ENCODE measurements at places on chromosomes 1 and 21.

- no peak for DNase-seq
Observed at GRCh38 chr1:65420590-65421350, at the start of the genes LEPR and LEPROT. Gene LEPR, plus strand, starts transcription at chr1:65420668. Its CDS starts 144,898 bp downstream, at chr1:65565566. Gene LEPROT, plus strand, starts transcription at chr1:65420668. Its CDS starts 57 bp downstream, at chr1:65420725.

DNA sequence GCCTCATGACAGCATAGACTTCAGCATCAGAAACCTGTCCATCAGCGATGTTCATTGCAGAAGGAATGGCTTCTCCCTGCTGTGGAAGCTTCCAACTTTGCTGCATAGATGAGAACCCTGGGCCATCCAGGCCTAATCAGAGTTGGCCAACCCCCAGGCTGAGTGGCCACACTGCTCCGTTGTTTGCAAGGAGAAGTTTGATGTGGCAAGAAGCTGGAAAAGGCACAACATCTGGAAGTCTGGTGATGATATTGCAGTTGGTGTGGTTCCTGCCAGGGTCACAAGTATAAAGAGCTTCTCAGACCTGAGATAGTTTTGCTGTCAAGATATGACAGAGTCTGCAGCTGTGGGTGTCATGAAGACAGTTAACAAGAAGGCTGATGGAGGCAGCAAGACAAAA lies 41.2 kb downstream of the RHOU start:
- DNase-seq = no peak

DNA sequence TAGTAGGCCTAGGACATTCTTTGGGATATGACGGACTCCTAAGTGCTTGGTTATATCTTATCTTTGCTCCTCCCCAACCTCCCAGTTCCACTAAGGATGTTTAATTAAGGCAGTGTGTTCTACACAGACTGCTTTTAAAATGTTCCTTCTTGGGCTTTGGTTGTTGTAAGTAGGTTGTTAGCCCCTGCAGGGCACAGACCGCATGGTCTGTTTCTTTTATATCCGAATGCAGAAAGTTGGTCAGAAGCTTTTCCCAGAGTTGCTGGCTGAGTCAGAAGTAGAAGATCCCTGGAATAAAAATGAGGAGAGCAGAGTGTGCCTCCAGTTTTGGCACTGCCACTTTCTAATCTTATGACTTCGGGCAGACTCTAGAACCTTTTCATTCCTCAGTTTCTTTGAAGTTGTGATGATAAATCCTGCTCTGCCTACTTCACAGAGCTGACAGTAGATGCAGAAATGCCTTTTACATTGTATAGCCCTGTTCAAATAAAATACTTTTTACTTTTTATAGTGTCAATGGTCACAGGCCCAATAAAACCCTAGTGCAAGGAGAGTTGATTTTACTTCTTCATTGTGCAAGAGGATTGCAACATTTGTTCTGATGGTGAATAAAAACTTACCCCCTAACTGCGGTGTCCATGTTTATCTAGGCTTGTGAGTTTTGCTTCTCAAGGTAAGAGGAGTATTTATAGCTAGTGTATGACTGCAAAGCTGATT lies 18.4 kb downstream of the FMN2 start:
- no peak for DNase-seq

- no peak for DNase-seq
Observed at GRCh38 chr21:42518215-42518614, 4.6 kb downstream of the SLC37A1 start.

- no peak for DNase-seq
Observed at GRCh38 chr1:41618066-41618825, 133.8 kb upstream of the EDN2 start.

DNA sequence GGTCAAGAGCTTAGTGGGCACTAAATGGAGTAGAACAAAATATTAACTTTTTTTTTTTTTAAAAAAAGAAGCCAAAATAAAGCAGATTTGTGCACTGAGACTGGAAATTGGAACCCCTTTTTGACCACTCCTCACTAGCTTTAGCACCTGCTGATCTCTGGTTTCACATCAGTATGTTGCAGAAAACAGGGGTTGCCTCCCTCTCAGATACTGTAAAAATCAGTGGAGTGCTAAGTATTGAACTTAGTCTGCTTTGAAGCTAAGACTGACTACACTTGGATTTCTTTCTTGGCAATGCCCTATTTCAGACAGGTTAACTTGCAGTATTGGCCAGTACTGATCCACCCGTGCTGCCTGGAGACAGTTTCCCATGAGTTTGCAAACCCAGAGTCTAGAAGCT lies 2.7 kb upstream of the KIAA0040 start:
- DNase-seq = no peak

- no peak for DNase-seq
Observed at GRCh38 chr1:220529521-220530020, 1.6 kb downstream of the MARK1 start.

DNA sequence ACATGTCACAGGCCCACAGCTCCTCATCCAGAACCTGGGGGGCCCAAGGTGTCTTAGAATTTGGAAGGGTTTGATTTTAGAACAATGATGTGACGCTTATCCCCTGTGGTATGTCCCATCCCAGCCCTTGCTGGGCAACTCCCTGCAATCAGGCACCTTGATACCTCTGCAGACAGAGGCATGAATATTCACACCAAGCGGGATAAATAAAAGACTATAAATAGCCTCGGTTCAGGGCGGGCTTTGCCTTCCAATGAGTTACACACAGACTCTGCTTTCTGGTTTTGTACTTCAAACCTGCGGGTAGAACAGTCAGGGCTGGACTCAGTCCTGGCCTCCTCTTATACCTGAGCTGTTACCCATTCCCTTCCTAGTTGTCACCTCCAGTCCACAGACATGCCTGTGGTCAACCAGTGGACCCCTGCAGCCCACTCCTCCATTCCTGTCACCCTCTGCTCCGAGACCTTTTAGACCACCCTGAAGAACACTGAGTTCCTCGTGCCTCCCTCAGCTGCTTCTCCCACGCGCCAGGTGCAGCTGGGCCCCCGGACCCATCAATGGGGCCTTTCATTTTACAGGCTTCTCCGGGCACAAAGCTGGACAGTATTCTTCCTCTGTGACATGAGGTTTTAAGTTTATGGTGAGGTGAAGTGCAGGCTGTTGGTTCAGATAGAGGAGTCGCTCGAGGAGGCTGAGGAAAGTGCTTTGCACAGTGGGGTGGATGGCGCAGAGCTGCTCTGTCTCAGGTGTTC lies 120.1 kb upstream of the TNR start:
- DNase-seq = no peak

GRCh38 chr1:14923727-14924452 lies 229.7 kb upstream of the TMEM51 start:
- DNase-seq = peak; percentile 61

DNA sequence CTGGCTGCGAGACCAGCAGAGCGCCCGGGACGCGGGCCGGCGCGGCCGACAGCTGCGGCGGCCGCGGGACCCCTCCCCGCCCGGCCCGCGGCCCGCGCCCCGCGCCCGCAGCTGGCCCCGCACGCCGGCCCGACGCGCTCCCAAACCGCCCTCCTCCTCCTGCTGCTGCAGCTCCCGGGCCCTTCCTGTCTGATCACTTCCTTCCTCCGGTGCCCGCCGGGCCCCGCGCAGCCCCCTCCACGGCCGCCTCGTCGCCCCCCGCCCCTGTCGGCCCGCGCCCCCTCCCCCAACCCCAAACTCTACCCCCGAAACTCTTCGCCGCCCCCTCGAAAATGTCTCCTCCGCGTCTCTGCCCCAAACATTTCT lies 594 bp downstream of the LUZP1 start:
- no peak for DNase-seq

DNA sequence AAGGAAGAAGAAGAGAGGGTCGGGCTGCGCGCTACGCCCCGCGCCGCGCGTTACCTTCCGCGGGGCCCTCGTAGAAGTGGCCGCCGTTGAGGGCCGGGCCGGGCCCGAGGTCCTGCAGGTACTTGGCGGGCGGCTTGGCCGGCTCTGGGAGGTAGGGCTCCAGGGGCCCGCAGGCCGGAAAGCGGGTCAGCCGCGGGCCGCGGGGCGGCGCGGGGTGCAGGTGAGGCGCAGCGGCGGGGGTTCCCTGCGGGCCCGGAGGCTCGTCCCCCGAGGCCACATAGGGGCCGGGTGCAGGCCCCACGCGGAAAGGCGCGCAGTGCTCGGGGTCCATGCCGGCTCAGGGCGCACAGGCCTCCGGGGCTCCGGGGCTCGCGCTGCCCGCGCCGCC lies 196 bp downstream of the ALX3 start:
- DNase-seq = no peak

GRCh38 chr1:206946261-206946660 lies at the start of gene PIGR:
Gene PIGR, minus strand, starts transcription at chr1:206946466. Its CDS starts 5,935 bp downstream, at chr1:206940531.
- DNase-seq = no peak

- DNase-seq = no peak
Observed at GRCh38 chr1:243473227-243474135, 217.6 kb downstream of the SDCCAG8 start.

DNA sequence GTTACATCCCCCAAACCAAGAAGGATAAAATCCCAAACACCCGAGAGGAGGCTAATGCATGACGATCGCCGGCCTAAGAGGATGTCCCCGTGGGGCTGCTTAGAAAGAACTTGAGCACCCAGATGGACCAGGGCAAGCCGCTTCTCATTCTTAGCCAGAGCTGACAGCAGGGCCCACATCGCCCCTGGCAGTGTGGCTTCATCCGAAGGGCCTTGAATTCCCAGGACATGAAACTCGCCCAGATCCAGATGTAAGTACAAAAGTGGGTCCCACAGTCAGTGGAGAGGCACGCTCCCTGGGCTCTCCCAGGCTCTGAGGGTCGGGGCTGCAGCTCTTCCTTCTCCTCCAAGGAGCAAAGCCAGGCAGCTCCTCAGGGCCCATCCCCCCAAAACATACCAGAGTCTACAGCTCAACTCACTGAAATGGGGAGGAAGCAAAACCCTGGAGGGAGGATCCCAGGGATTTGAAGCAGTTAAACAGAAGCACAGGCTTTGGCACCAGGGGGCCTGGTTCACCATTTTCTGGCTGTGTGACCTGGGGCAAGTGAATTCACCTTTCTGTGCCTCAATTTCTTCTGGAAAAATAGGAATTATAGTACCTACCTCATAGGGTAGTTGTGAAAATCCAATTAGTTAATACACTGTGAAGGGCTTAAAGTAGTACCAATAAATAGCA lies 85.6 kb downstream of the MAN1C1 start:
- DNase-seq = no peak

GRCh38 chr1:180094705-180095295 lies 59.9 kb upstream of the QSOX1 start:
- no peak for DNase-seq

GRCh38 chr21:23507501-23507900 lies 2099.8 kb downstream of the MRPL39 start:
- no peak for DNase-seq

GRCh38 chr1:87612956-87613355 lies 284.3 kb downstream of the LMO4 start:
- DNase-seq = no peak

- DNase-seq = no peak
Observed at GRCh38 chr1:114458237-114458777, 52.7 kb downstream of the TRIM33 start.

- DNase-seq = no peak
Observed at GRCh38 chr1:67690411-67690810, 5.4 kb downstream of the GADD45A start.

GRCh38 chr1:241648159-241648558 lies 3.9 kb upstream of the WDR64 start:
- DNase-seq = no peak

DNA sequence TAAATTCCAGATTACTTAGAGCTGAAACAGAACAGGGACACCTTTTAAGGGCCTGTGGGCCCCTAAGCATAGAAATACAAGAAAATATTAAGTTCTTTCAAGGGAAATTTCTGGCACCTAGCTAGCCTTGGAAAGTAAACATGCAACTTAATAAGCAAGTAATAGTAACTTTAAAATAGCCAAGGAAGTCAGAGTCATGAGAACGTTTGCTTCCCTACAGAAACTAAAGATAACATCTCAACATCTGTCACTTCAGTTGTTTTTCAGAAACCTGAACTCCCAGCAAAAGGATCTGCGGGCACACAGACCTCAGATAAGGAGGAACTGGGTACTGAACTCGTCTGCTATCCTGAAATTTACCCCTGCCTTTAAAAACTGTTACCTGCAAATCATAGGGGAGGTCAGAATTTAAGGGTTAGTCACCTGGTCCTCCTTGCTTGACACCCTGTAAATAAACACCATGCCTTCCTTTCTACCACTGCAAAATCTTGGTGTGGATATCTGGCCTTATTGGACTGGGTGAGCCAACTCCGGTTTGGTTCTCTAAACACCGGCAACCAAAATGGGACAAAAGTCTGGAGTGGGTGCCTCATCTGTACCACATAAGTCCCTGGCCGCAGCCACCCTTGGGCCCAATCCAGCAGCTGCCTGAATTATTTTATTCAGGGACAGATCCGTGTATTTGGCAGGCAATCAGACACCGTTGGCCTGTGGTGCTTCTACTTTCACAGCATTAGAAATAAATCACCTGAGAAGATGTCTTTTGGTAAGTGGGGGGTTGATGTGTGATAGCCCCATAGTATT lies 27.9 kb downstream of the NRDC start:
- DNase-seq = no peak

DNA sequence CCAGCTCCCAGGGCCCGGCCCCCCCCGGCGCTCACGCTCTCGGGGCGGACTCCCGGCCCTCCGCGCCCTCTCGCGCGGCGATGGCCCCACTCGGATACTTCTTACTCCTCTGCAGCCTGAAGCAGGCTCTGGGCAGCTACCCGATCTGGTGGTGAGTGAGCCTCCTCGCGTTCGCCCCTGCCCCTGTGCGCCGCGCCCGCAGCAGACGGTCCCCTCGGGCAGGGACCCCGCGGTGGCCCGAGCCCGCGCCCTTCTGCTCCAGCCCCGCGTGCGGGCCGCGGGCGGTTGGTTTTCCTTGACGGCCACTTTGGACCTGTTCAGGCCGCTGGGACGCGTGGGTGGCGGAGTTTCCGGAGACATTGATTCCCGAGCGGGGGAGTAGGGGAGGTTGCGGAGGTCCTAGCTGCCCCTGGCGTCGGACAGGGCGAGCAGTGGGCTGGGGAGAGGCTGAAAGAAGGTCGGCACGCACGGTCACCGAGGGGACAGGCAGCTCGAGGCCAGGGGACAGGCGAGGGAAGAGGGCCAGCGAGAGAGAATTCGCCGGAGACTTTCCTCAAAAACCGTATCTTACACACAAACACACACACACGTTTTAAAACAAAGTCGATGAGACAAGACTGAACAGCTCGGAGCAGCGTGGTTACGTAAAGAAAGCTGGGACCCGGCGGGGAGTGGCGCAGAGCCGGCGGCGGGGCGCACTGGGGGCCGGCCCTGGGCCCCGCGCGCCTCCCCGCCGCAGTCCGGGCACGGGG lies 427 bp downstream of the WNT3A start:
- DNase-seq = peak; percentile 51

- DNase-seq = no peak
Observed at GRCh38 chr1:30909365-30910068, 959 bp upstream of the SDC3 start.

DNA sequence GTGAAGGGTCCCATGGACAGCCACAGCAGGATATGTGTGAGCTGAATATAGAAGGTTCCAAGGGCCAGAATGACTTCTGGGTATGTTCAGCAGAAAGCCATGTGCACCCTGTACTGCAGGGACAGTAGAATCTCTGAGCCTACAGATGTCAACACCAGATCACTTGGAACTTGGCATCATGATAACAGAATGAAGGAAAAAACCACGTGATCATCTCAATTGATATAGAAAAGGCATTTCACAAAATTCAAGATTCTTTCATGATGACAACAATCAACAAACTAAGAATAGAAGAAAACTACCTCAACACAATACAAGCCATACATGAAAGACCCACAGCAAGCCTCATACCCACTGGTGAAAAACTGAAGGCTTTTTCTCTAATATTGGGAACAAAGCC lies 885 bp upstream of the KRTAP12-2 start:
- DNase-seq = no peak

- peak; percentile 47 for DNase-seq
Observed at GRCh38 chr1:205590777-205591513, 40.9 kb downstream of the ELK4 start.

- DNase-seq = no peak
Observed at GRCh38 chr1:119805247-119805646, 6.0 kb downstream of the REG4 start.

All from activated CD8-positive, alpha-beta memory T cell treated with anti-CD3 and anti-CD28 coated beads for 24 hours (primary cell).